ENCODE measurements at places on chromosomes 2 and 18.

GRCh38 chr2:59804732-59805131 is 748.7 kb downstream of the BCL11A start:
- DNase-seq: no peak

DNA sequence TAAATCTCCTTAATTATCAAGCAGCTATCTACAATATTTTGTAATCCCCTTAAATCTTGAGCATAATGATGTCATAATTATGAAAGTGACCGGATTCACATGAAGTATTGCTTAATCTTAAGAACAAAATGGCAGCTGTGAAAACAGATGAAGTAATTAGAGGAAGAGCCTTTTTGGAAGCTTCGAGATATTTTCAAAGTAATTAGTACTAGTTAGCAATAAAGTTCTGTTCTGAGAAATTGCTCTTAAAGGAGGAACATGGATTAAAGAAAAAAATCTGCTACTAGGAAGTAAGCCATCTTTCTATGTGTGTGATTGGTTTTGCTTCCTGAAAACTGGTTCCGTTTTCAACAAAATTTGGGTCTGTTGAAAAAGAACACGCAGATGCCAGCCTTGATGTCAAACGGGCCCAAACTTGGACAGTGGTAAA is 18.3 kb downstream of the CLUL1 start:
- no peak for DNase-seq

DNA sequence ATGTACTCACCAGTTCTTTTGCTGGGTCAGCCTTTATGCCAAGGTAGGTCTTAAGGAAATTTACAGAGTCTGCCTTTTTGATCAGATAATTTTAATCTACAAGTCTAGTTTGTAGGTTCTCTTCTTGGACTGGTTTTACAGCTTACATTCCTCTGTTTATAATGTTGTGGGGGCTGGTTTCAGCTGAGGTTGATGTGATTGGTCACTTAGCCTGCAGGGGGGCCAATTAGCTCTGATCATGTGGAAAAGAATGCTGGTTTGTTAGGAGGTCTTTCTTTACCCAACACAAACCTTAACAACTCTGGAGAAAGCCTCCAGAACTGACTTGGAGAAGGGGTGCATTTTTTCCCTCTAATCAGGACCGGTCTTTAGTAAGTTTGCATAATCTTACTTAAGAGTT is at the start of gene KCNJ13:
KCNJ13 (minus strand) TSS at position 131 of the 400 bp plus-strand sequence. CDS start 5,203 bp downstream, outside the sequence.
- DNase-seq: no peak

DNA sequence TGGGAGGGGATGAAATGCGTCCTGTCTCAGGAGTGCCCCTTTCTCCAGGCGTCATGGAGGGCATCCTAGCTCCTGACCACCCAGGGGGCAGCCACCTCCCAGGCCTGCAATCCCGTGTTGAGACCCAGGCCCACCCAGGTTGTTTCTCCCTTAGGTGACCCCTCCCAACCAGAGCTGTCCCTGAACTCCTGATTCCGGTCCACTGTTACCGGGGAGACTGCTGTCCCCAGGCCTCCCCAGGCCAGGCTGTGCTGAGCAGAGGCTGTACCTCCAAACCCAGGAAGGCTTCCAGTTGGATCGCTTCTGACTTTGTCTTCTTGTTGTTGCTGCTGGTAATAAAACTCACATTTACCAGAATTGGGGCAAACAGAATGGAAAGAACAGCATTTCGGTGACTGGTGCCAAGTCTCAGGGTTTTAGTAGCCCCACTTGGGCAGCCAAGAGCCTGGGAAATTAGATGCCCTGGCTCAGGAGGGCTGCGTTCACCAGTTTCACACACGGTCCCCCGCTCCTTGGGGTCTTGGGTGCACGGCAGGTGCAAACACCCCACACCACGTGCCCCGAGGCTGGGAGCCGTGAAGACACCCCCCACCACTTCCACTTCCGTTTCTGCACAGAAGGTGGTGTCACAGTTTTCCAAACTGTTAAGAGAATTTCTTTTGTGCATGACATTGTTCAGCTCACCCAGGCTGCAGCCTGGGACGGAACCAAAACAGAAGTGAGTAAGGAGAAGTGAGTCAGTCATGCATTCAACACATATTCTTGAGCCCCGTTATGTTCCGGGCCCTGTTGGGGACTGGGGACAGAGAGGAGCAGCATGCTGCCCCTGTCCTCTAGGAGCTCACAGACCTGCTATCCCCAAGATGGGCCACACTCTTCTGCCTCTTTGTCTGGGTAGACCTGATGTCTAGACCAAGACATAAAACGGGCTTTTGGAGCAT is 29.4 kb downstream of the ITM2C start:
- DNase-seq: no peak

DNA sequence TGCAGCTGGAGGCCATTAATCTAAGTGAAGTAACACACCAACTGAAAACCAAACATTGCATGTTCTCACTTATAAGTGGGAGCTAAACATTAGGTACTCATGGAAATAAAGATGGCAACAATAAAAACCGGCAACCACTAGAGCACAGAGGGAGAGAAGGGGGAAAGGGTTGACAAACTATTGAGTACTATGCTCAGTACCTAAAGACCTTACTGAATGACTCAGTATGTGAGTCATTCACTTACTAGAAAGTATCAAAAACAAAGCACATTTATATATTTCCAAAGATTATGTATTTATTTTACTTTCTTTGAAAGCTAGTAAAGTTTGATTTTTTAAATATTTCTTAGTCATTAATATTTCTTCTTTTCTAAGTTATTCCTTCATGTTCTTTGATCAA is 48.9 kb downstream of the ZNF385B start:
- no peak for DNase-seq

- no peak for DNase-seq
Measured at GRCh38 chr18:61782545-61782944, 110.3 kb downstream of the RNF152 start.

DNA sequence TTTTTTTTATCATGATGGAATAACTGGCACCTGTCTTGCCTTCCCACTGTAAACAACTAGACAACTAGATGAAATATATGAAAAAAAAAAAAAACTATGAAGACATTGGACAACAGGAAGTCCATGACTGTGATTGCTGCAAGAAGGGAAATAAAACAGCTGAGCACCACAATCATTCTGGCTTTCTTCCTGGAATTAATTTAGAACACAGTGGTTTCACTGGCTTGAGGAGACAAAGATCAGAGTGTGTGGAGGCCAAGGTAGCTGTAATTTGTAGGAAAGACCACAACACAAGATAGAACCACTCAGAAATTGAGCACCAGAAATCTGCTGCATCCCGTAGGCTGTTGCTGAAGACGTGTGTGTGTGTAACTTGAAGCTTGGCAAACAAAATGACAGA is 121.1 kb upstream of the PID1 start:
- DNase-seq: no peak

DNA sequence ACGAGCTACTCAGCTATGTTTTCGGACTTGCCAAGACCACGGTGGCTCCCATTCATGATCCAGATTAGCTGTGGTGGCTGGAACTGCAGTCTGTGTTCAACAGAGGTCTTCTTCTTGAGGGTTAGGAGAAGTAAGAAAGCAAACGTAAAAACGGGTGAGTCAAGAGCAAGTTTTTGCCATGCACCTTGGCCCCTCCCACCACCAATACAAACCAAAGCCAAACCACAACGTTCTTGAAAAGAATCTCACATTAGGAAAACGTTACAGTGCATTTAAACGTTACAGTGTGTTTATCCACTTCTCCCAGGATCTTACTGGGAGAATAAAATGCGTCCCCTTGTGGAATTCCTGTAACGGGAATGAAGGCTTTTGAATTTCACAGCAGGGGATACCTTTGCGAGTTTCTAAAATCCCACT is 725 bp downstream of the FBXO48 start:
- no peak for DNase-seq

DNA sequence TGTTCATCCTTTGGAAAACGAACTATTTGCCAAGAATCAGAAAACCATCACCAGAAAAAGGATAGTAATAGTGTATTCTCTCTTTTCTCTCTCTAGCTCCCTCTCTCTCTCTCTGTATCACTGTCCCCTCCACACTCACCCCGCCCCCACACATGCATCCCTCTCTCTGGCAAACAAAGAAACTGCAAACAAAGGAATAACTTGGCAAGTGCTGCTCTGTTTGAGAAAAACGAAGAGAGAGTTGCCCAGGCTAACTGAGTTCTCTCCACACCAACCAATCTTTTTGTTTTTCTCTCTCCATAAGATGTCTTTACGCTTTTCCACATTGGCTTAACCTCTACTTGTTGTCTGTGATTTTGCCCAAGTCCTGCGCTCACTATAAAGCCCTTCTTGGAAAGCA is 316.2 kb downstream of the EPHA4 start:
- DNase-seq: no peak

DNA sequence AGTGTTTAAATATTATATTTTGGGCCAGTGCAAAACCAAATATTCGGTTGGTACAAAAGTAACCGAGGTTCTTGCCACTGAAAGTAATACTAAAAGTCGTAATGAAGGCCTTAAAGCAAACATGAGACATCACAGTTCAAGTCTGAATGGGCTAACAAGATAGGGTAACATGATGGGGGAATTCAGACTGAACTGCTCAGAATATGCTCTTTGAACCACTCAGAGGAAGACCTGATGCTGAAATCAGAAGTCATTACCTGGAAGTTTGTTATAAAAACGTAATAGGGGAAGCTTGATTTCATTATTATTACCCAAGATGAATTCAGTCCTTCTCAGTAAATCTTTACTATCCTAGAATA is 26.6 kb downstream of the CDKL4 start:
- no peak for DNase-seq

- peak; percentile 42 for DNase-seq
Measured at GRCh38 chr2:28391564-28392296, 928 bp upstream of the FOSL2 start.

- DNase-seq: no peak
Measured at GRCh38 chr18:74213429-74213828, 65.1 kb downstream of the TIMM21 start.

- no peak for DNase-seq
Measured at GRCh38 chr2:71166812-71167211, 36.4 kb downstream of the MPHOSPH10 start.

- no peak for DNase-seq
Measured at GRCh38 chr2:191265311-191266170, 20.3 kb downstream of the MYO1B start.

DNA sequence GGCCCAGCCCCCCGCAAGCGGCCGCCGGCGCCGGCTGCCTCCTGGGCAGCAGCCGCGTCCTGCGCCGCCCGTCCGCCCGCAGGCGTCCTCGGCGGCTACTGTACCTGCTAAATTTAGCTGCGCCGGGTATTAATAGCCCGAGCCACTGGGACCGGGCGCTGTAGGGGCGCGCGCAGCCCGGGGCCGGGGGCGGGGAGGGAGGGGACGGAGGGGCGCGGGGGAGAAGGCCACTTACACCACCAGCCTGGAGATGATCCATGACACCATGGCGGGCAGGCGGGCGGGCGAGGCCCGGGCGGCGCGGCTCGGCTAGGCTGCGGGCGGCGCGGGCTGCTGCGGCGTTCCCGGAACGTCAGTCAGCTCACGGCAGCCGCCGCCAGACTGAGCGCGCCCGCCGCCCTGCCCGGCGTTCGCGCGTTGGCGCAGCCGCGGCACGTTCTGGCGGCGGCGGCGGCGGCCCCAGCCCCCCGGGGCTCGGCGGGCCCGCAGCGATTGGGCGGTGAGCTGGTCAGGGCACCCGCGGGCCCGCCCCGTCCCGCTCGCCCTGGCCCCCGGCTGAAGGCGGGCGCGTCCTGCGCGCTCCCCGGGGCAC is at the start of gene REEP1:
REEP1 (minus strand) TSS at position 383 of the 592 bp plus-strand sequence; CDS start at position 267, 116 bp downstream.
- peak; percentile 53 for DNase-seq

DNA sequence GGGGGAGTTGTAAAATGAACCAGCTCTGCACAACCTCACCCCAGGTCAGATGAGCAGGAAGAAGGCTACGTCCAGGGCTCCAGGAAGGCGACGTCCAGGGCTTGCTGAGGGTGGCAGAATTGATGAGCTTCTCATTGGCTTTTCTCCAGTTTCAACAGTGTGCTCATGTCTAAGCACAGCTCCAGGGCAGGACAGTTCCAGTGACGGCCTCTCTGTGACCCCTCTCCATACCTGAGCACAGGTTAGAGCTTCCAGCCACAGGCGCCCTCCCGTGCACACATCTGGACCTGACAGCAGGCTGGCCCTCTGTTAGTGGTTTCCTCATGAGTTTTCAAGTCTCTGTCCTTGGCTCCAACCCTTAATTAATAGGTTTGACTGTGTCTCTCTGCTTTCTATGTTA is 327.6 kb downstream of the ZNF516 start:
- DNase-seq: no peak

- no peak for DNase-seq
Measured at GRCh38 chr18:78873926-78874500, 105.6 kb upstream of the SALL3 start.

DNA sequence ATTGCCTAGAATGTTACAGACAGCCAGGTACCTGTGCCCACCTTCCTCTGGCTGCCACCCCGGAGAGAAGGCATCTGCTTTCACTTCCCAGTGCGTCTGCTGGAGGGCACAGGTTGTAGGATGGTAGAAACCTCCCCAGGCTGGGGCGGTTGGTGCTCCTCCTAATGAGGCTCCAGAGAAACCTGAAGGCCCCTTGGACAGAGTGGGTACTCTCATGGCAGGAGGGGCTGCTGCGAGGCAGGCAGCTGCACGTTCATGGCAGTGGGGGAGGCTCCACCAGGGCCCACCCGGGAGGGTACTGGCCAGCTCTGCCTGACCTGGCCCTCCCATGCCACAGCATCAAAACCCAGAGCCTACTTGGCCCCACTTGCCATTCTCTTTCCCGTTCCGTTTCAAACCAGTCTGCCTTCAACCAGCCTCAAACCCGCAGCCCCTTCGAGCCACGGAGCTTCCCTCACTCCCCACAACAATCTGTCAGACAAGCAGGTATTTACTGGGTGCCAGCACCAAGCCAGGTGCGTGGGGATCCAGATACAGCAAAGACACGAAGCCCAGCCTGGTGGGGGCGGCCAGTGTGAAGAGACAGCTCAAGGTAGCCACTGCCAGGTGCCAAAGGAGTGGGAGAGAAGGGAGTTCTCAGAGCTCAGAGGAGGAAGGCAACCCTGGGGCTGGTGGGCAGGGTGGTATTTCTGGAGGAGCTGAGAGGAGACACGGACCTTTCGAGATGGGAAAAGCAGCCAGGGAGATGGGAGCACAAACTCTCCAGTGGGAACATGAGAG is 229.6 kb downstream of the LOXHD1 start:
- DNase-seq: no peak

GRCh38 chr2:46385786-46386577 is 88.8 kb downstream of the EPAS1 start:
- no peak for DNase-seq

- DNase-seq: no peak
Measured at GRCh38 chr2:18356676-18357075, 203.8 kb downstream of the RDH14 start.

DNA sequence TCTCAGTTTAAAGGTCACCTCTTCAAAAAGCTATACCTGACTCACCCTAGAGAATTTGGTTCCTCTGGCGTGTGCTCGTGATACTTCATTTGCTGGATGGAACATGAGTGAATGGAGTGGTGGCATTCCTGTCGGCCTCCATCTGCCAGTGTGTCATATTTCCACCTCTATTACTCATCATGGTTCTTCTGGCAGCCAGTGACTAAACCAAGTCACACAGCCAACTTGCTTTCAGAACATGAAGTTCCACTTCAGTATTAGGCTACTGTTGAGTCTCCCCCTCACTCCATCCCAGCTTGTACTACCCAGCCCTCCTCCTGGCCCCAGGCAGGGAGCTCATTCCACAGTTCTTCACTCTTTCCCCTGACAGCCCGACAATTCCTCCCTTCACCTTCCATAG is 169.8 kb downstream of the MREG start:
- no peak for DNase-seq
